ENCODE measurements at places on chromosomes 16 and 17.

GRCh38 chr16:70396246-70396904 lies 42.5 kb downstream of the ST3GAL2 start:
- DNase-seq, result no peak

- no peak for DNase-seq
These were observed 1.4 kb downstream of the MFAP4 start for GRCh38 chr17:19385521-19385983.

- DNase-seq, result no peak
These were observed 240.8 kb upstream of the TOX3 start for GRCh38 chr16:52787709-52788108.

DNA sequence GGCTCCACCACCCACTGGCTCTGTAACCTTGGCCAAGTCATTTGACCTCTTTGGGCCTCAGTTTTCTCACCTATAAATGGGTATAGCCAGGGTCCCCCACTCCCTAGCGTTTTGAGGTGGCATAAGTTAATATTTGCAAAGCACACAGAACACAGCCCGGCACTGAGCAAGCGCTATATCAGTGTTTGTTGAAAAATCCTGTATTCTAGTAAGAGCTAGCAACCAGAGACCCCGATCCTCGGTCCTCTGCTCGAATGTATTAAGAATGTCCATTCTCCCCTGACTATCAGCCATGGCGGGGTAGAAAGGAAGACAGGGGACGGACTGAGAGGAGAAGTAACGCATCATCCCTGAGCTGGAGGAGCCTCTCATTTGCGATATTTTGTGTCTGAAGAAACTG lies 131.2 kb downstream of the IRF8 start:
- DNase-seq, result no peak

- DNase-seq, result no peak
These were observed 173.8 kb downstream of the C16orf78 start for GRCh38 chr16:49547448-49547847.

All from cortex of kidney (tissue), 1 donor.